ENCODE measurements at places on chromosomes 3 and 15. TPM values are rescaled to one million over a fixed set of nuclear protein-coding genes. Genes with fewer than 3 reads are reported as not detected.

The CEP19 gene
- total RNA-seq: 2.2 TPM

The C3orf22 gene
- total RNA-seq: not detected

The FRMD4B gene
- total RNA-seq: 1.4 TPM

The ENTPD3 gene
- not detected for total RNA-seq

The ACKR2 gene
- total RNA-seq: not detected

The TLNRD1 gene
- total RNA-seq: 17.6 TPM

The SH2D7 gene
- total RNA-seq: not detected

The RASGRP1 gene
- 0.37 TPM for total RNA-seq

The TRPC1 gene
- total RNA-seq: 7.7 TPM

The MYZAP gene
- total RNA-seq: 0.51 TPM

The STAB1 gene
- total RNA-seq: not detected

The GOLGA8A gene
- 6.4 TPM for total RNA-seq

The FANCD2OS gene
- not detected for total RNA-seq

The THAP10 gene
- 6.7 TPM for total RNA-seq

The RETNLB gene
- not detected for total RNA-seq

The GABRG3 gene
- 0.32 TPM for total RNA-seq

The ACTRT3 gene
- 3.2 TPM for total RNA-seq

The TMEM158 gene
- 25.8 TPM for total RNA-seq

The MEGF11 gene
- total RNA-seq: 0.40 TPM

Data from A549 treated with DMSO at 1 μM for 4 hours (cell line).